Stimulated activated CD4-positive, alpha-beta T cell treated with anti-CD3 and anti-CD28 coated beads, Interleukin-1b, Interleukin-23, amount 100 ng/mL, for 24 hours (primary cell): ENCODE measurements at places on chromosomes 1 and 21.

- DNase-seq: no peak
Observed at GRCh38 chr1:197706601-197707000, 68.7 kb downstream of the DENND1B start.

DNA sequence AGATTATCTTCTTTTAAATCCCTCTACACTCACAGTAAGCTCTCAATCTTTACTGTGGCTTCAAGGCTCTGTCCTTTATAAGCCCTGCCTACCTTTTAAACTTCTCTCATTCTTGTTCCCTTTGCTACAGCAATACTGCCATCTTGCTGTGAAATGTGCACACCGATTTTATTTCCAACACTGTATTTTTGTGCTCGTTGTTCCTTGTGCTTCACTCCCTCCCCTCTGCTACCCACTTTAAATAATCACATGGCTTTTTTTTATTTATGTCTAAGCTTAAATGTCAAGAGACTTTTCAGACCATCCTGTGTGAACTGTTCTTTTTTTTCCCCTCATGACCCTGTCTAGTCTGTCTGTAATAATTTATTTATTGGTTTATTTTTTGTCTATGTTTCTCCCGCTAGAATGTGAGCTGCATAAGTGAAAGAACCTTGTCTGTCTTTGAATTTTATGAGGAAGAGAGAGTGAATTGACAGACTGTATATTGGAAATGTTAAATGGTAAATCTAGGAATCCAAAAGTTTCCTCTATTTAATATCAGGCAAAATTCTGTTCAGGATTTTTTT lies 45.7 kb downstream of the ABCD3 start:
- no peak for DNase-seq

DNA sequence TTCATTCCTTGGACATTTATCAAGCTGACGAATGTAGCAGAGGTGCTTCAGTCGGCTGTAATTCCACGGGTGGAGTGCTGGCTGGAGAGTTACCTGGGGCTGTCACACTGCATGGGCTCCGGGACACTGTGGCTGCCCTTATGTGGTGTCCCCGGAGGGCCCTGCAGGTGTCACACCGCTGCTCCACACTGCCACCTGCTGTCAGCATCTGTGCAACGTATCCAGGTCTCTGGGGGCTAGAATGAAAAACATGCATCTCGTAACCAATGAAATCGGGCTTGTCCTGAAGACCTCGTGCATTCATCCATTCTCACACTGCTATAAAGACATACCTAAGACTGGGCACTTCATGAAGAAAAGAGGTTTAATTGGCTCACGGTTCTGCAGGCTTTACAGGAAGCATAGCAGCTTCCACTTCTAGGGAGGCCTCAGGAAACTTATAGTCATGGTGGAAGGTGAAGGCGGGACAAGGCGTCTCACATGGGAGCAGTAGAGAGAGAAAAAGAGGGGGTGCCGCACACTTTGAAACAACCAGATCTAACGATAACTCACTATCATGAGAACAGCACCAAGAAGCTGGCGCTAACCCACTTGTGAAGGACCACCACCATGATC lies 46.7 kb upstream of the PCBP3 start:
- peak; percentile 90 for DNase-seq

DNA sequence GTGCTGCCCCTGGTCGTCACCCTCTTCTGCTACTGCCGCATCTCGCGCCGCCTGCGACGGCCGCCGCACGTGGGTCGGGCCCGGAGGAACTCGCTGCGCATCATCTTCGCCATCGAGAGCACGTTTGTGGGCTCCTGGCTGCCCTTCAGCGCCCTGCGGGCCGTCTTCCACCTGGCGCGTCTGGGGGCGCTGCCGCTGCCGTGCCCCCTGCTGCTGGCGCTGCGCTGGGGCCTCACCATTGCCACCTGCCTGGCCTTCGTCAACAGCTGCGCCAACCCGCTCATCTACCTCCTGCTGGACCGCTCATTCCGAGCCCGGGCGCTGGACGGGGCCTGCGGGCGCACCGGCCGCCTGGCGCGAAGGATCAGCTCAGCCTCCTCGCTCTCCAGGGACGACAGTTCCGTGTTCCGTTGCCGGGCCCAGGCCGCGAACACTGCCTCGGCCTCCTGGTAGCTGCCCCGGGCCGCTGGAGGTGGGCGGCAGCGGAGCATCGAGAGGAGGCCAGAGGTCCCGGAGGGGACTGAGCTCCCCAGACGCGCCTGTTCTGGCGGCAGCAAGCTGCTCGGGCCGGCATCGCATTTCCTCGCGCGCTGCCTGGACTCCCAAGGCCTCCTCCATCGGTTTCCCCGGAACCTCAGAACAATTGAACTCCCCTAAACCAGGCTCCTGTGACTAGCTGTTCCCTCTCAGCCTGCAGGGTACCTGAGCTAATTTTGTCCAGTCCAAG lies 1.1 kb downstream of the GPR25 start:
- DNase-seq: no peak

DNA sequence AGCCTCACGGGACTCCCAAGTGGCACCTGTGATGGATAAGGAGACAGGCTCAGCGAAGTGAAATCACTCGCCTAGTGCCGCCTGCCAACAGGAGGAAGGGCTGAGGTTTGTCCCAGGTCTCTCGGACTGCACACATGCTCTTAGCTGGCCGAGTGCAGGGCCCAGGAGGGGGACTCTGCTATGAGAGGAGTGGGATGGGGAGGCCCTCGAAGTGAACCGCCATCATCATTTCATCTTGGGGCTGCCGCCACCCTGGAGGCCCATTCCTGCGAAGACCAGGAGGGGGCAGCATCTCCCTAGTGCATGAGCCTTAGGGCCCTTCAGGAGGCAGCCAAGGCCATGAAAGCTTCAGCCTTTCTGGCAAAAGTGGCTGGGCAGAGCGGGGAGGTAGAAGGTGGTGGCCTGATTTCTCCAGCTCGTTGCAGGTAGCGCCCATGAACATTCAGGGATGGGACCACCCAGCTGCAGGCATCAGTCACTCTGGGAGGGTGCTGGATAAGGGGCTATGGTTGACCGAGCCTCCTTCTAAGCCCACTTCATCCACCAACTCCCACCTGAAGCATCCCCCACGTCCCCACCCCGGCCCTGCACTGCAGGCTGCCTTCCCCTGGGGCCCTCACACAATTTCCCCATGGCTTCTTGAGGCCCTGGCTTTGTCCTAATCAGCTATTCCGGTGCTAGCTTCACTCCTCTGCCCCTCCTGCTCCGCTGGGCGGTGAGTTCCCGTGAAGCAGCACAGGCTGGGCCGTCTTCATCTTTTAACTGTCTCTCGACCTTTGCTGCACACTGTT lies 17.2 kb upstream of the RASSF5 start:
- peak; percentile 77 for DNase-seq

GRCh38 chr1:7550261-7550865 lies 220.7 kb upstream of the VAMP3 start:
- DNase-seq: no peak

- DNase-seq: no peak
Observed at GRCh38 chr1:6918186-6918924, 133.1 kb downstream of the CAMTA1 start.

- DNase-seq: no peak
Observed at GRCh38 chr1:203990118-203990517, 82.8 kb upstream of the SOX13 start.

GRCh38 chr1:25654109-25654660 lies 37.6 kb downstream of the MAN1C1 start:
- no peak for DNase-seq

- DNase-seq: no peak
Observed at GRCh38 chr1:154784924-154785531, 85.1 kb downstream of the KCNN3 start.

DNA sequence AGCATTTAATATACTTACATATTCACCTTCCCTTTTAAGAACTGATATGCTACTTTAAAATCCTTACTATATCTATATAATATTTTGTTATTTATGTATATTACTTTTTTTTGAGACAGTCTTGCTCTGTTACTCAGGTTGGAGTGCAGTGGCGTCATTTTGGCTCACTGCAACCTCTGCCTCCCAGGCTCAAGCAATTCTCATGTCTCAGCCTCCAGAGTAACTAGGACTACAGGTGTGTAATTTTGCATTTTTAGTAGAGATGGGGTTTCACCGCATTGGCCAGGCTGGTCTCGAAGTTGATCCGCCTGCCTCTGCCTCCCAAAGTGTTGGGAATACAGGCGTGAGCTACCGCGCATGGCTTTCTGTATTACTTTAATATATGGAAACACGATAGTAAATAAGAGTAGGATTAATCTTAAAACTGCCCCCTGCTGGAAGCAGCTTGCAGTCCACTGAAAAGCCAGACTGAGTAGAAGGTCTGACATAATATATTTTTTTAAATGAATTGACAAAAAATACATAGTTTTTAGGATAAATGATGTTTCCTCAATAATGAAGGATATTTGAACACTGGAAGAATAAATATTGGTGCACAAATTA lies 24.4 kb downstream of the RCAN3 start:
- no peak for DNase-seq

GRCh38 chr1:243434594-243434993 lies 178.8 kb downstream of the SDCCAG8 start:
- no peak for DNase-seq

GRCh38 chr1:8663915-8664329 lies 153.5 kb downstream of the RERE start:
- DNase-seq: no peak

GRCh38 chr1:17915511-17916197 lies 160.5 kb downstream of the ACTL8 start:
- no peak for DNase-seq

DNA sequence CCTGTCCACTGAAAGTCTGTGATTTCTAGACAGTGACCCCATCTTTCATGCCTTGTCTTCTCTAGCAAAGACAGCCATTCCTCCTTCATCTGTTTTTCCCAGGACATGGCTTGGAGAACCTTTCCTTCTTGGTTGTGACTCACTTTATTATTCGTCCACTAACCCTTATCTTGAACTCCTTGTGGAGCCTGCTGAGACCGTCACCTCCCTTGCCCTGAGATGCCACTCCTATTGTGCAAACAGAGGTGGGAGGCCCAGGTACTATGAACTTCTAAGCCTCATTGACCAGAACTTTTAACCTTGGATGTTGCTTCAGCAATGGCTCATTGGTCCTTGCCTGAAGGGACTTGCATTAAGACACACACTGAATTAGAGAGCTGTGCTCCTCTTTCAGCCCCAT lies 117.5 kb downstream of the FOXD2 start:
- DNase-seq: no peak

DNA sequence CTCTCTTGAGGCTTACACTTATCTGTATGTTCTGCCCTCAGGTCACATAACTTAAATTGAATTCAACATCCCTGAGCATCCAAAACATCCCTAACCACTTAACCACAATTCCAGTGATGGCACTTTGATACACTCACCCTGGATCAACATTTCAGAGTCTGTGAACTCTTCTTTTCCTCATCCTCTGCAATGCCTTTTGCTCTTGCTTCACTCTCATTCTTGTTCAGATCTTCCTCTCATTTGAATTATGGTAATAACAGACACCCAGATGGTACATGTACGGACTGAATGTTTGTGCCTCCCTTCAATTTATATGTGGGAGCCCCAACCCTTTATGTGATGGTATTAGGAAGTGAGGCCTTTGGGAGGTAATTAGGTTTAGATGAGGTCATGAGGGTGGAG lies 33.4 kb downstream of the PTGER3 start:
- DNase-seq: no peak

- no peak for DNase-seq
Observed at GRCh38 chr1:149884433-149885338, 14.7 kb upstream of the BOLA1 start.

GRCh38 chr1:44521378-44522080 lies 116.5 kb downstream of the RNF220 start:
- no peak for DNase-seq

DNA sequence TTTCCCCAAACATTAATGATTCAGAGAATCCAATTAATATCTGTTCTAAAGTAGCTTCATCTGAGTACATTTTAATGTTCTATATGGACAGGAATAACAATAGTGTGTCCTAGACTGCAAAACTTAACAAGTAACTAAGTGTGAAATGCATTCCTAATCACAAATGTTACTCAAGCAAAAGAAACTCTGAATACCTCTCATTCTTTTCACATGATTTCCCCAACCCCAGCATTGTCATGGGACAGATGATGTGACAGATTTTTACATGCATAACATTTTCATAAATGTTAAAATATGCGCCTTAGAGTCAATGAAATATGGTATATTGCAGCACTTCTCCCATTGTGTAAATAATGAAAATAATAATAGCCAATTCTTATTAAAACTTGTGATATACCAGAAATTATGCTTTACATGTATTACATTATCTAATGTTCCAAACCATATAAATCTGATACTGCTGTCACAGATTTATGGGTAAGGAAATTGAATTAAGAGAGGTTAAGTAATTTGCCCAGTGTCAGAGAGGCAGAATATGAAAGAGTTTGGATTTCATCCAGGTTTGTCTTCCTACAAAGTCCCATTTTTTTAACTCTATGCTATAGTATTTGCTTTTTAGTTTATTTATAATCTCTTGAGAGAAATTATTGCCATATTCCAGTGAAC lies 269.4 kb downstream of the LRRC7 start:
- no peak for DNase-seq

DNA sequence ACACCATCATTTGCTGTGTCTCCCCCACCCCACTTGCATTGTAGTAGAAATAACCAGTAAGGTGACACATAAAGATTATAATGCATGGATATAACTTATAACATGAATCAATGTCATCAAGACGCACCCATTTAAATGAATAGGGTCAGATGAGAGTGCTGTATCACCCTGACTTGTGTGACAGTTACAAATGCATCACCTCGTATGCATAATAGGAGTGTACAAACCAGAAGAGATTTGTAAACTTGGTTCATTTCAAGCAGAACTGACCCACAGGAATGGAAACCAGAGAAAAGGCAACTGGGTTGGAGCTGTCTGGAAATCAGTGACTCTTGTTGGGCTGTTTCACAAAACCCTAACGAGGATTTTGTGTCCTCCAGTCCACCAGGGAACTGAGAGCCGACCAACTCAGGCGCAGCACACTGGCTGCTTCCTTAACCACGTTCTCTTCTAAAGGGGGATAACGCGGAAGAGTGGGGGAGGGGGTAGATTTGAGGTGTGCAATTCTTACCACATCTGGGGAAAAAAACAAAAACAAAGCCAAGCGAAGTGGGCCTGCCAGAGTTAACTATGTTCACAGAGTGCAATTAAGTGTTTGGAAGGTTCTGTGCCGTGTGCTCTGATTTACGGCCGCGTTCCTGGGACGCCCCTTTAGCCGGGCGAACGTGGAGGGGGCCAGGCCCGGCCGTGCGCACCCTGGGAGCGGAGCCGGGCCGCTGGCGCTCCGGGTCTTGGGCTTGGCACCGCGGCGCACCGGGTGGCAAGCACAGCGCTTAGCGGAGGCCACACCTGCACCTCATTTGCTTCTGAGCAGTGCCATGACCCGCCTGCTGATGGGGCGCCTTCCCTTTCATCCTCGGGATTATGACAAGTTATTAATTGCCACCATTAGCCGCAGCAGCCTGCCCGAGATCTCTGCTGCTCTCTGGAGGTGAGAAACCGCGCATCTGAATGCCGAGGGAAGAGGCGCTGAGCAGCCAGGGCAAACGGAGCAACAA lies 248.8 kb upstream of the FOXD3 start:
- DNase-seq: no peak

DNA sequence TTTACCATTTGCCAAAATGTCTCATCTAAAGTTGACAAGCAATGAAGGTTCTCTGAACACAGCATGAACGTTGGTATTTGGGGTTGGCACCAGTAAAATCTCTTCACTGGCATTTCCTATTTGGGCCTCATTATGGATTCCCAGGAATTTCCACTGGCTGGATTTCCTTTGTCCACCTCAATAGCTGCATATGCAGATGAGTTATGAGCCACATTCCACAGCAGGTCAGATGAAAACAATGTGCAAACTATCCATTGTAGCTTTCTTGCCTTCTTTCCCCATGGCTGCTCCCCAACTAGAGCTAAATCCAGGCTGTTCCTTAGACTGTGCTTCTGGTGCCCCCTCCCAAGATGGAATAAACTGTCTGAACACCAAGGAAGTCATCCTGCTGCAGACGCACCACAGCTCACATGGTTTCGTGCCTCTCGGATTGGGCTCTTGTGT lies 168.1 kb upstream of the FGGY start:
- no peak for DNase-seq
